Skeletal muscle tissue (tissue), 5 donors: ENCODE measurements at places on chromosomes 16 and 17. TPM values are rescaled to one million over a fixed set of nuclear protein-coding genes. Genes with fewer than 3 reads are reported as not detected.

Gene HOXB6
- total RNA-seq = not detected

Gene RNF222
- total RNA-seq = not detected

Gene MYCBPAP
- total RNA-seq = under 0.01 TPM

Gene TRIM47
- total RNA-seq = 23.5 TPM

Gene MINK1
- total RNA-seq = 13.0 TPM

Gene OR3A3
- total RNA-seq = not detected
